ENCODE measurements at places on chromosomes 12 and 14. TPM values are rescaled to one million over a fixed set of nuclear protein-coding genes. Genes with fewer than 3 reads are reported as not detected.

PRH2 gene
- not detected for total RNA-seq

SMAGP gene
- 95.1 TPM for total RNA-seq

COL2A1 gene
- 200 TPM for total RNA-seq

CATSPERB gene
- total RNA-seq: 2.6 TPM

RILPL1 gene
- 16.2 TPM for total RNA-seq

KRT6C gene
- not detected for total RNA-seq

- no peak for DNase-seq
Observed at GRCh38 chr14:37047996-37048395, 124.4 kb downstream of the SLC25A21 start.

GRCh38 chr14:105479431-105480158 lies 5.0 kb downstream of the CRIP2 start:
- DNase-seq: no peak

DNA sequence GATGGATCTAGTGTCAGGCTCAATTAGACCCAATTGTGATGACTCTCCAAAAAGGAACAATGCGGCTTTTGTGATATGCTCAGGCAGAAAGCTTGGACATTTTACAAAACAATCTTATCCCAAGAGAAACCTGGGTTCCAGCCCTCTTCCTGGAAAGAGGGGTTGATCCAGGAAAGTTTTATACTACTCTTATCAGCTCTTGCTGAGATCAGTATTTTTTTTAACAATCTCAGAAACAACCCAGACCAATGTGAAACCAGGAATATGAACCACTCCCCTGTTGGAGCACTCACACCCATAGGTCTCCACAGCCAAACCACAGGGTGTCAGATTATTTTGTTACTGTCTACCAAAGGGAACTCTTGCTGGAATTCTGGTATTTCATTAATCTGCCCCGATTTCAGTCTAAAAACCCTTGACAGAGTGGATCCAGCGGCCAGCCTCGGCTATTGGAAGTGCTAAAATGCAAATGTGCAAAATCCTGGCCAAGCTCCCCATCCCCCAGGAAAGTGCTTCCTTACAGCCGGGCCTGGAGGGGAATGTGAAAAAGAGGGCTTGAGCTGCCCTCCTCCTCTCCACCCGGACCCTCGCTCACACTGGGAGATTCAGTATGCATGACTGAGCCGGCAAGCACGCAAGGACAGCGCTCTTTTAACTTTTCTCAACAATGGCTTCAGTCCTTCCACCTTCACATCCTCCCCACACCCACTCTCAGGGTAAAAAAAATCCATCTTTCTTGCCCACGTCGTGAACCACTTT lies 4.0 kb downstream of the FBXL14 start:
- DNase-seq: no peak

DNA sequence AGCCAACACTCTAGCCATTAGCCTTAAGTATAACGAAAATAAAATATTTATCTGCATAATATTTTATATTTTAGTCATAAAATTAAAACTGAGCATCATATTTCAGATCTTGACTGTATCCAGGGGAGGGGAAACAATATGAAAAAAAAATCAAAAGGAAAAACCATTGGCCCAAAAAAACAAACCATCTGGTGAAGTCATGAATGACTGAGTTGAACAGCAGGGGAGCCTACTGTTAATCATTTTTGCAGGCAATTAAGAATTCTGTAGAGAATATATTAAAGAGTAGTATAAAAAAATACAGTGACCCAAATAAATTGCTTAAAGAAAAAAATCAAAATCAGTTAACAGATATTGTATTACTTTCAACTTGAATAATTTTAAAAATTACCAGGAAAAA lies 224.8 kb downstream of the C12orf50 start:
- no peak for DNase-seq

- DNase-seq: no peak
Observed at GRCh38 chr14:72788972-72789728, 104.8 kb downstream of the DPF3 start.

GRCh38 chr14:21097636-21098075 lies 799 bp downstream of the ZNF219 start:
- no peak for DNase-seq

GRCh38 chr12:77064896-77065360 lies 441 bp downstream of the E2F7 start:
- no peak for DNase-seq

- DNase-seq: no peak
Observed at GRCh38 chr14:101711041-101711856, 50.3 kb upstream of the PPP2R5C start.
